Stimulated activated CD8-positive, alpha-beta memory T cell treated with anti-CD3 and anti-CD28 coated beads, Interleukin-12 subunit alpha, Interleukin-12 subunit beta, amount 100 ng/mL, for 1 hour (primary cell): ENCODE measurements at places on chromosomes 7 and 10.

DNA sequence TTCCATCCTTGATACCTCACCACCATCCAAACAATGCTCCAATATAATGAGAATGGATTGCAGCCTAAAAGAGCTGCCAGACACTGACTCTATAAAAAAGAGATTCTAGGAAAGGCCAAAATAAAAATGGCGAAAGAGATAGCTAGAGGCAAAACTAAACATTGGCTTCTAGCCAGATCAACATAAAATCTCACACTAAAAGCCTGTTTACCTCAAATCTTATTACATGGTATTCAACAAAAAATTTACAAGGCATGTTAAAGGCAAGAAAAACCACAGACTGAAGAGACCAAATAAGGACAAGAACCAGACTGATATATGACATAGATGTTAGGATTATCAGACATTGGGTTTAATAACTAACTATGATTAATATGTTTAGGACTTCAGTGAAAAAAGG is 1127.0 kb downstream of the DNAJB9 start:
- no peak for DNase-seq

DNA sequence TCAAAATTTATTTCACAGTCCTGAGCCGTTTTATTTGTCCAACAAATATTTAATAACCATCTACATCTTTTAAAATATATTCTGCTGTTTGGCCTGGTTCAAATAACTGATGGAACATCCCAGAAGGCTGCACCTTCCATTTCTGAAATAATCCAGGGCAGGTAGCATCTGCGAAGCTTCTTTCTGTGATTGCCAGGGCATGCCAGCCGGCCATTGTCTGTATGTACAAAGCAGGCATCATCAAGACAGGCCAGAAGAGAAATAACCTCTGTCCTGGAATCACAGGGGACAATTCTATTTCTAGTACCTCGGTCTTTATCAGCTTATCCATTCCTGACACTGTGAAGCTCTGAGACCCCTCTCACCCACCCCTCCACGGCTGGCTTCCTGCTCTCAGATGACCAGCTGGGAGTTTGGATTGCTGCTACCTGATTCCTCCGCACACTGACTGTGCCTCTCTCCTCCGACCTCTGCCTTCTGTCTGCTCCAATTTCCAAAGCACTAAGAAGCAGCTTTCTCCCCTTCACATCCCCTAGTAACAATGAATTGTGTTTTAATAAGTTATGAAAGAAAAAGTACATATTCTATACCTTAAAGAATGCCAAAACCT is 8.0 kb downstream of the DGKI start:
- no peak for DNase-seq

GRCh38 chr10:71835671-71836595 is 15.1 kb downstream of the PSAP start:
- DNase-seq = no peak

DNA sequence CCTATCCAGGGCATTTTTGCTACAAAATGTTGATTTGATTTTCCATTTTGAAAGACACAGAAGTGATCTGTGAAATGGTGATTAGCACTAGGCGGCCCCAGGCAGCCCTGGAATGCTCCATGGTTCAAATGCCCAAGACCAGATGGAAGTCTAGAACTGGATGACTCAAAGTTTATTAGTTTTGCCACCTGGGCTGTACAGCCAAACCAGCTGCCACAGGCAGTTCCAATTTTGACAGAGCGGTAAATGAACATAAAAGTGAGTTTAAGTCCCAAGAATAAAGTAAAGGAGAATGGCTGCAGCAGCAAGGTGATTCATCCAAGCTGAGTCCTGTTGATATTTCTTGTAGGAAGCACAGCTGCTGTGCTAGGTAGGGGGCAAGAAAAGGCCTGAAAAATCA is 180.5 kb downstream of the SUGCT start:
- DNase-seq = no peak

DNA sequence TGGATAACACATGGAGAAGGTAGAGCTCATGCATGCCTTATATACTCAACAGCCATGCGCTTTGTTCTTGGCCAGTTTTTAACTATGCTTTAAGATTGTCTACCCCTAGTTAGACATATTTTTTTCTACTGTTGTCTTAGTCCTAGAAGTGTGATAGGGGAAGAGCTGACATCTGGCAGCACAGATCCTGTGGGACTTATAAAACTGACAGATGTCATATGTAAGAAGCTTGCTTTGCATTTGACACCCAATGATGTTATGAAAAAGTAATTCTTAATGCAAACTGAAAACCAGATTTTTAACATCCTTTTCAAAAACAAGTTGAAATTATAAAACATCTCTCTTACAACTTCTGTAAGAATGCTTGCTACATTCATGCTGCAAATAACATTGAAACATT is 715.9 kb upstream of the LRRN3 start:
- no peak for DNase-seq

DNA sequence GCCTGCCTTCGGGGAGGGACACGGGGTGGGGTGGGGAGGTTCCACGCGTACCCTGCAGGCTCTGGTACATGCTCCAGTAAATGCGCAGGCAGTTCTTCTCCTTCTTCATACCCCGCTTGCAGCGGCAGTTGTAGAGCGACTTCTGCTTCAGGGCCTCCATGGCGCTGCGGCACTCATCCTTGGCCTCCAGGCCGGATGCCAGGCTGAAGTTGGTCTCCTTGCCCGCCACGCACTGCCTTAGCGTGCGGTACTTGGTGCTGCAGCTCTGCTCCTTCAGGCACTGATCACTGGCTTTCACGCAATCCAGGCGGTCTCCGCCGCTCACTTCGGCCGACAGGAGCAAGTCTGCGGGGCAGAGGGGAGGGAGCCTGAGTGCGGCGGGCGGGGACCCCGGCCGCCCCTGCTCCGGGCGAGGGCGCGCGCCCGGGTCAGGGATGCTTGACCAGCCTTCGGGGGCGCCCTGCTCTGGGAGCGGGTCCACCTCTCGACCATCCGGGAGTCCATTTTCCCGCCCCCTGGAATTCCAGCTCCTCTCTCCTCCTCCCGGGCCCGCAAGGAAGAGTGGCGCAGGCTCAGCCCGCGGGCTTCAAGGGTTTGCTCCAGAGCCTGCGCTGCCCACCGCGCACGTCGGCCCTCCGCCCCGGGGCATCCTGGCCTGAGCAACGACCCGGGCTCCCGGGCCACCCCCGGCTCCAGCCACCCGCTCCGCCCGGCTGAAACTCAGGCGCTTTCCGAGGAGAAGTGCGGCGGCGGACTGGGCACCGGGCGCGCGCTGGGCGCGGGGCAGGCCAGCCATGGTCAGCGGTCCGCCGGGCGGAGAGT is 2.0 kb downstream of the GFRA1 start:
- no peak for DNase-seq

DNA sequence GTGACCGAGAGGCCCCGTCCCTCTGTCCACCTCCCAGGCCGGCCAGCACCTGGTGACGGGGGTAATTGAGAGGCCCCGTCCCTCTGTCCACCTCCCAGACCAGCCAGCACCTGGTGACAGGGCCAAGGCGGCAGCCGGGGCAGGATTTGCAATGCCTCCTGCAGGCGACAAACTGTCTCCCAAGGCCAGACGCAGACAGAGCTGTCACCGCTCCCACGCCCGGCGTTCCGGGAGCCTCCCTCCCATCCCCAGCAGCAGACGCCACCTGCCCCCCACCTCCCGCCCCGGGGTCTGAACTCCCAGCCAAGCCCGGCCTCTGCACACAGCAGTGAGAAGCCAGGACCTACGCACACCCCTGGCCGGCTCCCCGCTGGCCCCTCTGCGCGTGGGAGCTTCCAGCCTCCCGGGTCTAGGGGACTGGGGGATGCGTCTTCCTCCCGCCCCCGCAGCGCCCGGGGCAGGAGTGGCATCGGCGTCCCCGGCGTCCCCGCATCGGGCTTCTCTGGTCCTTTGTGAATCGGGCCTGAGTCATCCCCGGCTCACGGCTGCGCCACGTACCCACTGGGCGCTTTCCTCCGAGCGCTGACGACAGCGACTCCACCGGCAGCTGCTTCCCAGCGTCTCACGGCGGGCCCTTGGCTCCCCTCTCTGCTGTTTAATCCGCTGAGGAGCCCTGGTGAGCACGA is 95.1 kb upstream of the DIP2C start:
- no peak for DNase-seq

DNA sequence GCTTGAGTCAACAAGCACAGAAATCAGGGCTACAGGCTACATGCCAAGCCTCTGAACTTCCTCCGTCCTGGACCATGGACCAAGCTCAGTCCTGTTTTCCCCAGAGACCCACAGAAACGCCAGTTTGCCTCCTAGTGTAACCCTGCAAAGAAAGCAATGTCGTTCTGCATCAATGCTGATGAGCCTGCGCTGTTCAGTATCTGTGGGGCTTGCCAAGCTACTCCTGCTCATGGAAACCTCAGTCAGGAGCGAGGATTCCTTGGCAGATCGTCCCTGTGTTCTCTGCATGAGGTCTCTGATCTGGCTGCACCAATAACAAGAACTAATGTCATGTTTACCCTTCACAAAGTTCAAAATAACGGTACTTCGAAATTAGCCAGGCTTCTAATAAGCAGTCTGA is 495.5 kb upstream of the C7orf33 start:
- DNase-seq = no peak

GRCh38 chr10:27805180-27805579 is 59.6 kb upstream of the MKX start:
- no peak for DNase-seq

DNA sequence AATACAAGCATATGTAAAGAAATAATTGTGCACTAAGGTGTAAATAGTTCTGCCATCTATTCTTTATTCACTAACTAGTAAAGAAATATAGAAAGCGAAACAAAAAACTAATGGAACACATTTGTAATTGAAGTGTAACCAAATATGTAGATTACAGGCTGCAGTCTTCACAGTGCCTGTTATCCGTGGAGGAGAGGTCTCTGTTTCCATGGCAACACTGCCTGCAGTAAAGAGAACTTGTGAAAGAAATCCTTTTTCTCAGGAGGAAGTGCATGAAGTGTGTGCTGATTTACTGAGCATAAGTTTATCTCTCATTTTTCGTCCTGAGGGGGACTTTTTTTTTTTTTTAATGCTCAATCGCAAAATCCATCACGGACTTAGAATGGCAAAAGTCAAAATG is 102.5 kb downstream of the APBB1IP start:
- DNase-seq = no peak

- no peak for DNase-seq
Observed at GRCh38 chr7:134992626-134993179, 6.4 kb downstream of the AGBL3 start.

GRCh38 chr7:123757095-123757494 is 8.3 kb upstream of the WASL start:
- no peak for DNase-seq
